ENCODE measurements at places on chromosomes 7 and 10. TPM values are rescaled to one million over a fixed set of nuclear protein-coding genes. Genes with fewer than 3 reads are reported as not detected.

The BCAP29 gene
- 27.6 TPM for total RNA-seq

DNA sequence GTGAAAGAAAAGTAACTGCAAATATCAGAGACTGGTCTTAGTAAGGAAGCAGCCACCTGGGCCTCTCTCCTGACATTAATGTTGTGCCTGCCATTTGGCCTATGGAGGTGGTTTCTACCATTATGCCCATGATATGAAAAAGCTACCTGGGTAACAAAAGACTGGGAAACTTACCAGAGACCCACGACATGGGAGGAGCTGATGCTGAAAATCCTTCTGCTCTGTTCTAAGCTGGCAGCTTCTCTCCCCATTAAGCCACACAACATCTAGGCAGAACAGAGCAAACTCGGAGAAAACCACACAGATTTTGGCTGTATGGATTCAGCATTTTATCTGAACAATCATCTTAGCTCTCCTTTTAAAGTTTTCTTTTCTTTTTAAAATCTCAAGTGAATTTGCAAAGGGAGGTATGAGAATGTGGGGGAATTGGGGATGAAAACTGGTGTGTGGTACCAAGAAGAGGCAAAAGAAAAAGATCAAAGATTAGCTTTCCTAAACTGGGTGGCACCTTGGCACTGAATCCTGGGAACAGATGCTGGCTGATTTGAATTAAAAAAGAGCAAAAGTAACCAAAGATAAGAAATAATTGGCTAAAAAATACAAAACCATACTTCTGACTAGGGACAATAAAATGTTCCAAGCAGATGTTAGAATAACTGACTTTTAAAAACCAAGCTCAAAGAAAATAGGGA is 128.6 kb upstream of the ANKRD1 start:
- no peak for DNase-seq
- H3K27me3 ChIP-seq: no peaks in the 10 kb centered on the region

DNA sequence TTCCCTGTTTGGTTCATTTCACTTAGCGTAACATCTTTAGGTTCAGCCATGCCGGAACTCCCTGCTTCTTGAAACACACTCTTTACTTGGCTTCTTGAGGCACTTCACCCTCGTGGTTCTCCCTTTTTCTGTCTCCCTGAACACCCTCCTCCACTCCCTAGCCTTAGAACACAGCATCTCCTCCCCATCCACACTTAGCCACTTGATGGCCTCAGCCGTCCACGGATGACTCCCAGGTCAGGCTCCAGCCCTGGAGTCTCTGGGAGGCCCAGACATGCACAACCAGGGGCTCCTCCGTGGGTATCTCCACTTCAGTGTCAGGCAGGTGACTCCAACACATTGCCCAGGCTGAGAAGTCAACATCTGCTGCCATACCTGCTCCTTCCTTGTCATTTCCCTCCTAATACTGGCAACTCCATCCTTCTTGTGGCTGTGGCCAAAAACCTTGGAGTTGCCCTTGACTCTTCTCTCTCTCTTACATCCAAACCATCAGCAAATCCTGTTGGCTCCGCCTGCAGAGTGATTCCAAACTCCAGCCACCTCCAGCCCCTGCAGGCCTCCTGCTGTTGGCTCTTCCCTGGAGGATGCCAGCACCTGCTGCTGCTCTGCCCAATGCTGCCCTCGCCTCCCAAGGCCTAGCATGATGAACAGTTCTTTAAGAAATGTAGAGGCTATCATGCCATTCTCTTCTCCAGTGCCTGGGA is 8.4 kb upstream of the INMT start:
- no peaks in the 10 kb centered on the region for H3K4me1 ChIP-seq
- no peak for DNase-seq
- H3K36me3 ChIP-seq: no peaks in the 10 kb centered on the region
- H3K27me3 ChIP-seq: no peaks in the 10 kb centered on the region
- H3K27ac ChIP-seq: no peak overlapping the region

The HECW1 gene
- total RNA-seq: 0.28 TPM

- no peak for DNase-seq
- no peaks in the 10 kb centered on the region for H3K36me3 ChIP-seq
- no peaks in the 10 kb centered on the region for H3K4me1 ChIP-seq
- no peaks in the 10 kb centered on the region for H3K27me3 ChIP-seq
- H3K27ac ChIP-seq: no peak overlapping the region
- H3K4me3 ChIP-seq: no peak overlapping the region
Measured at GRCh38 chr7:25638068-25638467, 409.8 kb upstream of the NPVF start.

- no peaks in the 10 kb centered on the region for H3K4me1 ChIP-seq
- no peaks in the 10 kb centered on the region for H3K27me3 ChIP-seq
- no peak overlapping the region for H3K4me3 ChIP-seq
- H3K36me3 ChIP-seq: no peaks in the 10 kb centered on the region
- no peak for DNase-seq
Measured at GRCh38 chr10:101745074-101745696, 30.7 kb downstream of the FGF8 start.

GRCh38 chr7:78279032-78279431 is 480.5 kb downstream of the PHTF2 start:
- H3K27me3 ChIP-seq: no peaks in the 10 kb centered on the region
- H3K4me1 ChIP-seq: no peaks in the 10 kb centered on the region
- DNase-seq: no peak
- H3K4me3 ChIP-seq: no peak overlapping the region

The PNLIPRP3 gene
- not detected for total RNA-seq

DNA sequence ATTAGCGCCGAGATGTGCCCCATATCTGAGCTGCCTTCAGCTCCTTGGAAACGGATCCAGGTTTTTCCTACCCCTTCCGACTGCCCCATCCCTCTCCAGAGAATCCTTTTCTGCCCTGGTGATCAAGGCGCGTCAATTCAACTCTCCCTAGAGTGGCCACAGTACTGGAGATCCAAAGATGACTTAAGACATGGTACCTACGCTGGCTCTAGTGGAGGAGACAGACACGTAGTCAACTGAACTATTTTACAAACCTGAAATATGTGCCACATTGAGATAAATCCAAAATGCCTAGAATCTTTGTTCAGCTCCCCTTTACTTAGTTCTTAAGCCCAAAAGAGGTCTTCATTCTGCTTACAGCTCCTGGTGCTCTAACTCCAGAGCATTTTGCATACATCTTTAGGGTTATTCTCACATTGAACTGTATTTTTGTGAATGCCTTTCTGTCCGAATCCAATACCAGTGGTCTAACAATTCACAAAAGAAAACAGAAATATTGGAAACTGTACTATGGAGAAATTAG is 444 bp upstream of the TNPO3 start:
- H3K36me3 ChIP-seq: no peaks in the 10 kb centered on the region
- H3K4me1 ChIP-seq: no peaks in the 10 kb centered on the region
- H3K27me3 ChIP-seq: no peaks in the 10 kb centered on the region
- DNase-seq: no peak

- H3K27ac ChIP-seq: no peak overlapping the region
- no peak for DNase-seq
- peaks cover 10% of the 10 kb centered on the region for H3K4me1 ChIP-seq
- no peak overlapping the region for H3K4me3 ChIP-seq
- peaks cover 11% of the 10 kb centered on the region for H3K27me3 ChIP-seq
Measured at GRCh38 chr7:86644282-86645224, 844 bp downstream of the GRM3 start.

DNA sequence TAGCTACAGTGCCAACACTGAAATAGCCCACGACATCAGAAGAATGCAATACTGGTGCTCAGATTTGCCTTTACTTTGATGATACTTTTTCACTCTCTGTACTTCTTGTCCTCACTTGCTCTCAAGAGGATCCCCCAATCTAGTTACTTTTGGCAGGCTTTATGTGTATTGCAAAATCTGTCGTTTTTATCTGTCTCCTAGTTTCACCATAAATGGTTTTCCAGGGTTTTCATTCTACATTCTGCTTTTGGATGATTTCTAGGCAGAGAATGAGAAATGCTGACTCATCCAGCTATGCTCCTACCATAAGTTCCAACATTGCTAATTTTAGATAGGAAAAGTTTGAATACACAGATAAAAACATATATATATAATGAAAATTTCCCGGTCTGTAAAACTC is 659.5 kb upstream of the NRG3 start:
- H3K4me1 ChIP-seq: no peaks in the 10 kb centered on the region
- no peak for DNase-seq
- no peak overlapping the region for H3K27ac ChIP-seq
- H3K36me3 ChIP-seq: no peaks in the 10 kb centered on the region
- no peaks in the 10 kb centered on the region for H3K27me3 ChIP-seq
- H3K4me3 ChIP-seq: no peak overlapping the region

GRCh38 chr7:33862946-33863814 is 42.2 kb upstream of the BMPER start:
- H3K27me3 ChIP-seq: no peaks in the 10 kb centered on the region
- H3K4me3 ChIP-seq: no peak overlapping the region

- no peak for DNase-seq
- H3K36me3 ChIP-seq: no peaks in the 10 kb centered on the region
- H3K4me3 ChIP-seq: no peak overlapping the region
Measured at GRCh38 chr10:43595739-43596298, 10.4 kb upstream of the ZNF485 start.

Measured in right lobe of liver (tissue), 6 donors.